D721Med (cell line): ENCODE measurements at places on chromosomes 6 and 20.

- no peak for DNase-seq
Measured at GRCh38 chr20:4320291-4320690, 304.9 kb upstream of the RNF24 start.

GRCh38 chr20:33740189-33740588 lies 8.4 kb downstream of the ZNF341 start:
- DNase-seq, result no peak

DNA sequence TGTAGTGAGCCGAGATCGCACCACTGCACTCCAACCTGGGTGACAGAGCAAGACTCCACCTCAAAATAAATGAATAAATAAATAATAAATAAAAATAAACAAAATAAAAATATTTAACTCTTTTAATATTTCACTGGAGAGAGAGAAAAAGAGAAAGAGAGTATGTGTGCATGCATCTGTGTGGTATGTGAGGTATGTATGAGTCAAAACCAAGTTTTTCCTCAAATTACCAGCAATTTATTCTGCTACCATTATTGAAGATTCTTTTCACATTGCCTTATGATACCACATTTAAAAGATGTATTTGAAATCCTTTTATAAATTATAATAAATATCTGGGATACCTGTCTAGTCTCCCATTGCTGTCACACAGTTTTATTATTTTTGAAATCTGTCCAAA lies 122.1 kb downstream of the CD164 start:
- DNase-seq, result no peak

GRCh38 chr6:132161283-132161682 lies 210.1 kb upstream of the CCN2 start:
- no peak for DNase-seq

- no peak for DNase-seq
Measured at GRCh38 chr6:111410371-111410770, 72.6 kb downstream of the REV3L start.

DNA sequence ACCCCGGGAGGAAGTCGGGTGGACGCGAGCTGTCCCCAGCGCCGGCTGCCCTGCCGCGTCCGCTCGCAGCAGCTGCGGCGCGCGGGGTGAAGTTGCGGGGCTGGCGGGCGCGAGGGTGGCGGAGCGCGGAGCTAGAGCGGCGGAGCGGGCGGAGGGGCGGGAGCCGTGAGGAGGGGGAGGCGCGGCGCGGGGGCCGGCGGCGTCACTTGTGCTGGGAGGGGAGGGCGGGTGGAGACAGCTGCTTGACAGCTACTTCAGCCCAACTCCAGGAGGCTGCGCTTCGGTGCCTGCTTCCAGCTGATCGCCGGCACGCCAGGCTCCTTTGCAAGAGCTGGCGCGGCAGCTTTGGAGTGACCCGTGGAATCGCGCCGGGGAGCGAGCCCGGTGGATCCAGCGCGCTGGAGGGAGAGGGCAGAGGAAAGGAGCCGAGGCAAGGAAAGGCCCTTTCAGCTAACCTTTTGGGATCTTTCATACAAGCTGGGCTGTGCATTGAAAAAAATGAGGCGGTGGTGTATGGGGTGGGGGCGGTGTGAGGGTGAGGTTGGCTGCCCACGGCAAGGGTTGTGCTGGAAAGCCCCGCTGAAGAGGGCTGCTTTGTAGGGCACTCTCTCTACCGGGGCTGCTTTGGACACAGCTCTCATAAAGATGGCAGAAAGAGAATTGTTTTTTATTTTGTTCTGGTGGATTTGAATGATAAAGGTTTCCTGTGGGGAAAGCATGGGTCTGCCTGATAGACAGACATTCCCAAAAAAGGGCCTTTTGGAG lies 24.6 kb downstream of the RIPOR2 start:
- DNase-seq, result no peak

- DNase-seq, result no peak
Measured at GRCh38 chr6:144150710-144151657, 667 bp downstream of the STX11 start.

DNA sequence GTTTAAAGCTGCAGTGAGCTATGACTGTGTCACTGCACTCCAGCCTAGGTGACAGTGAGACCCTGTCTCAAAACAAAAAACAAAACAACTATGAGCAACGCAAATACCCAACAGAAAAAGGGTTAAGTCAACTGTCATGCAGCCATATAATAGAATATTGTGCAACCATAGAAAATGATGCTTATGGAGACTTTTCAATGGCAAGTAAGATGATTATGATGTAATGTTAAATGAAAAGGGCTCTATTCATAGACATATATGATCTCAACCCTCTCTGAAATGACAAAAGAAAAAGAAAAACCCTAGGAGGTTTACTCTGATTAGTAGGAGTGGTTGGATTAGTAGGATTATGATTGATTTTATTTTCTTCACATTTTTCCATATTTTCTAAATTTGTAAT lies 41.3 kb upstream of the TBC1D7 start:
- no peak for DNase-seq

DNA sequence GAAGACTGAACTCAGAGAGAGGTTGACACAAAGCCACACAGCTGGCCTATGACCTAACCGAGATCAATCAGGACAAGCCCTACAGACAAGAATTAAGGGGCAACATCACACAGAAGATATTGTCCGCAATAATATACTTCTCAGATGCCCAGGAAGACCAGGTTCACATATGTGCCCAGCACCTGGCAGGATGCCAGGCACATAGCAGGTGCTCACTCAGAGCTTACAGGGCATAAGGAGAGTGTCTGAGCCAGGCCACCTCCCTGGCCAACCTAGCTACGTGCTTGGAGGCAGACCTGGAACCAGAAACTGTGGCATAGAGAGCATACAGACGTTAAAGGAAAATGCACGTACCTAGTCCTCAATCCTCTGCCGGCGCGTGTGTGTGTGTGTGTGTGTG lies 87.0 kb upstream of the LRFN2 start:
- no peak for DNase-seq

DNA sequence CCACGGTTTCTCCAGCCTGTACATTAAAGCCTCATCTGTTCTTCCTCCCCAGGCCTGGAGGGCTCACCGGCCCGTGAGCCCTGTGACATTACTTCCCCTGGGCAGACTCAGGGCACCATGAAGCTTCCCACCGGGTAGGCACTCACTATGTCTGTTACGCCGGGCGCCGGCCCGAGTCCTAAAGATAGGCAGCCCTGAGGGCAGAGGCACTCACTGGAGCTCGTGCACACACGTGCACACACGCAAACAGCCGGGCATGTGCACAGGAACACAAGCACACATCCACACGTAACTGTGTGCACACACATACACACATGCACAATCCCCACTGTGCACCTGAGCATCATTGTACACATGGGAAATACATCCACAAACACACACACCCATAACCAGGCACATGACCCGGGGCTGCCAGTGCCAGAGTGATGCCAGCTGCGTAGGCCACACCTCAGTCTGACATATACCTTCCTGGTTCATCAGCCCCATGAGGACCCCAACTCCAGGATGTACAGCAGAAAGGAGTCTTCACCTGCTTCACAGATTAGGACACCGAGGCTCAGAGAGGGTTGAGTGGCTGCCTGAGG lies 83.7 kb downstream of the YTHDF1 start:
- DNase-seq, result no peak

GRCh38 chr6:29603930-29604329 lies 19.0 kb downstream of the OR2H2 start:
- no peak for DNase-seq

- DNase-seq, result peak; percentile 51
Measured at GRCh38 chr6:36847152-36847551, 7.9 kb upstream of the CPNE5 start.
